ENCODE measurements at places on chromosomes 3 and 15.

GRCh38 chr15:87118435-87118834 lies 1038.8 kb downstream of the AGBL1 start:
- no peak for DNase-seq

DNA sequence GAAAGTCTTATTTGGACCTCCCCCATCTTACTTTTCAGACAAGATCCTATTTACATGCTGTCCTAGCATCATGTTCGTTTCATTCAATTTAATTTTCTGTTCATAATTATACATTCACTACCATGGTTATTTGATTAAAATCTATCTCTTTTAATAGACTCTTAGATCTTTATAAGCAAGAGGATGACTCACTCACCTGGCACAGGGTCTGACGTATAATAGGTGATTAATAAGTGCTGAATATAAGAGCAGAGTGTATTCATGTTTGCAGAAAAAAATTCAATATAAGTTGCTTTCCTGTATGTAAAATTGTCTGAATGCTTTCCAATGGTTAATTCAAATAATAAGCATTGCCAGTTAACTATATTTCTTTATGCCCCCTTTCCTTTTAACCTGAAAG lies 165.5 kb upstream of the CBLB start:
- no peak for DNase-seq

GRCh38 chr15:25179673-25180511 lies 225.1 kb downstream of the SNRPN start:
- DNase-seq = no peak

DNA sequence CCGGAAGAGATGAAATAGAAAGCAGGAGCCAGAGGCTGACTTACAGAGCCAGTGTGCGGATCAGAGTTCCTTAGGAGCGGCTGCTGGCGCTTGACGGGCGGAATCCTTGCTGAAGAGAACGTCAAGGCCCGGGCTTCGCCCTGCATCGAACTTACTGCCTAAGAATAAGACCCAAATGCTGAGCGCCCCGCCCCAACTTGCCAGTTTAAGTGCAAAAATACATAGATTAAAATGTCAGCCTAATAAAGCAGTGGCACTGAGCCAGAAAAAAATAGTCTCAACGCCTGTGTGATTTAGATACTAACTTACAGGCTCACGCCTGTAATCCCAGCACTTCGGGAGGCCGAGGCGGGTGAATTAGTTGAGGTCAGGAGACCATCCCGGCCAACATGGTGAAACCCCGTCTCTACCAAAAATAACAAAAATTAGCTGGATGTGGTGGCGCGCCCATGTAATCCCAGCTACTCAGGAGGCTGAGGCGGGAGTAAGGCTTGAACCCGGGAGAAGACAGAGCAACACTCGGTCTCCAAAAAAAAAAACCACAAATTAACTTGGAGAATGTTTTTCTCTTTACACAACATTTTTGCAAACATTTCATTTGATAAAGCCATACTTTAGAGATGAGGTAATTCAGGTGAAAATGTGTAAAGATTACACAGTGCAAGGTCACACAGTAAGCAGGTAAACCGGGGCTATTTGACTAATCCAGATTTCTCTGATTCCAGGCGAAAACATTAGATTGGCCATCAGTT lies 1.2 kb upstream of the UBP1 start:
- DNase-seq = no peak

DNA sequence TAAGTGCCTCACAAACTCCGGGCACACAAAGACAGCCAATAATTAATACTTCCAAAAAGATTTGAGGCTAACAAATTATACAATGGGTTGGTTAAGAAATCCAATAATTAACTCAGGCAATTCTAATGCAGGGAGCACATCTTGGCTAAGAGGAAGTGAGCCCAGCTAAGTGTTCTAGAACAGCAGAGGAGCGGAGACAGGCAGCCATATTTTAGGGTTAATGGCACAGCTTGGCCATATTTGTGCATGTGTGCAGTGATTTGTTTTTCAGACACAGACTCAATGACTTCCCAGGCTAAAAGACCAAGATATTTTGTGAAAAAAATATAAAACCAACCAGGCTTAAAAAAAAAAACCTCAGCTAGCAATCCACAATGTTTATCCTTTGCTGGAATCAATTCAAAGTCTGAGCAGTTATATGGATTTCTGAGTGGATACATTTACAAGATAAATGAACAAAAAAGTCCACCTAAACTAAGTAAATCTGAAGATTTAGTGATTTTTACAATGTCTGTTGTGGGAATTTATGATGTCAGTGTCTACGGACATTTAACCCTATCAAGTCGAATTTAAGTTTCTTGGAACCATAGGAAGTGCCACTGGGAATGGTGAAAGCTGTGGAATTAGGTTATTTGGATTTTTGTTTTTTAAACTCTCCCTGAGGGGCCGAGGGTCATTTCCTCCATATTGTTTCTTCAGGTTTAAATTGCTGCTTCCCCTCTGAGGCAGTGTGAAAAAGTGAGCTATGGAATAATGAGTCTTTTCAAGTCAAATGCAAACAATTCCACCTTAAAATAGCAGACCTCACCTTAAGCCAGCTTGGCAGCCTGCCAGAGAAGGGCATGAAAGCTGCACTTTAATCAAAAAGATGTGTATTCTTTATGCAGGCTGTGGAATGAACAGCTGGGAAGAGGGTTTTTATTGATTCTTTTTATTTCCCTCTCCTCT lies 413.7 kb upstream of the TBL1XR1 start:
- DNase-seq = no peak

- peak; percentile 71 for DNase-seq
Observed at GRCh38 chr3:56467108-56467507, 1.2 kb downstream of the ERC2 start.

DNA sequence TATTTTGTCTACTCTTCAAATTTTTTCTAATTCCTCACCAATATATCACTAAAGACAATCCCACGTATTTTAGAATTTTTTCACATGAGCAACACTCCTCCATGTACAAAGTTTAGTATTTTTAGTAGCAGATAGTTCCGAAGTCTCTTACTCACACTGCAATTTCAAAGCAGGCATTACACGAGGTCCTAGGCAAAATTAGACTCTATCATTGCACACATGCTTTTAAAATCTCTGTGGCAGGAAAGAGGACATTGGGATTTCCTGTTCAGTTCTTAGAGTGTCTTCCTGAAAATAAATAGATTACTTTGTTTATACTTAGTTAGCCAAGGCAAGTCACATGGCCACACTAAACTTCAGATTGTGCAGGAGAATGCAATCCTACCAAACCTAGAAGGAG lies 847.7 kb downstream of the ROBO2 start:
- DNase-seq = peak; percentile 81

- no peak for DNase-seq
Observed at GRCh38 chr3:104519468-104520227, 847.1 kb upstream of the ALCAM start.

GRCh38 chr15:95448531-95449229 lies 881.8 kb upstream of the NR2F2 start:
- no peak for DNase-seq

DNA sequence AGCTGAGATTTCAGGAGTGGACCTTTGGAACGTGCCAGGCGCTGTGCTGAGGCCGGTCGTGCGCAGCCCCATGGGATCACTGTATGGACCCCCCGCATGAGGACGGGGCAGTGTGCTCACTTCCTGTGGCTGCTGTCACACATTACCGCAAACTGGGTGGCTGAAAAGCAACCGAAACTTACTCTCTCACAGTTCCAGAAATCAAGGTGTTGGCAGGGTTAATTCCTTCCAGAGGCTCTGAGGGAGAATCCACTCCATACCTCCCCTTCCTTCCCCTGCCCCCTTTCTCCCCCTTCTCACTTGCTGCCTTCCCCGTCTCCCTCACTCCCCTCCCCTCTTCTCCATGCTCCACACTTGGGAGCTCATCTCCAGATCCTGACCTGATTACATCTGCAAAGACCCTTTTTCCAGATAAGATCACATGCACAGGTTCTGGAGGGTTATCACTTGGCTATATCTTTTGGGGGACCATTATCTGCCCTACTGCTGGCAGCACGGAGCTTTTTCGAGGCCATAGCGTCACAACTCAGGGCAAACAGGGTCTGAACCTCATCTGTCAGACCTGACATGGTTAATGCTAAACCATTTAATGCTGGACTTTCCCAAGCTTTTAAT lies 41.2 kb downstream of the KLF13 start:
- DNase-seq = no peak

DNA sequence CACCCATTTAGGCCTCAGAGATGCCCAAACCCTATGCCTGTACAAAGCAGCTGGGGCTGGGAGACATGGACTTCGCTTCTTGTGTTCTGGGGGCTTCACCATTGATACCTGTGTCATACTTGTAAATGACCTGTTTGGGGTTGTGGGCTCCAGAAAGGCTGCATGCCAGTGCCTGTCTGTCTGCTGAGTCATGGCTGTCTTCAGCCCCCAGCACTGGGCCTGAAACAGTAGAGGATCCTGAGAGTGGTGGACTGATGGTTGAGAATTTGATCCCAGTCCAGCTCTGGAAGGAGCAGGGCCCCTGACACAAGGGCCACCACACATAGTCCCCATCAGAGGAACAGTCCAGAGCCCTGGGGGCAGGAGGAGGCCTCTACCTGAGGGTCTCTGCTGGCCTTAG lies 24.6 kb upstream of the APEH start:
- DNase-seq = peak; percentile 4

- DNase-seq = no peak
Observed at GRCh38 chr3:52279596-52279995, 1.1 kb upstream of the WDR82 start.

DNA sequence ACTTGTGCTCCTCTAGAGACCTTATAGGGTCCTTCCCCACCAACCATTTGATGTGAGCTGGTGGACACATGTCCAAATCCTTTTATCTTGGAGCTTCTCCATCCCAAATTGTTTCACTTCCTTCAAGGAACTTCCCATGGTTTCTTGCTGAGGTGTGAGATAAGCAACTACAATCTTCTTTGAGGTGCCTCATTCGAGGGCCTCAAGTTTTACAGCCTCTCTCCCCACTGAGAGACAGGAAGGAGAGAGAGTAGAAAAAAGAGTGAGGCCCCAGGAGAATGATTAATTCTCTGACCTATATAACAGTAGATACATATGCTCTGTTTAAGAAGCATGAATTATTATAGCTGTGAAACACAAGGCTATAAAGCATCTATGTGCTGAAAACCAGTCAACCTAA lies 70.5 kb downstream of the SUMF1 start:
- DNase-seq = no peak

GRCh38 chr3:119401503-119402440 lies 61.6 kb downstream of the TMEM39A start:
- no peak for DNase-seq

- no peak for DNase-seq
Observed at GRCh38 chr3:146783446-146783845, 178.3 kb upstream of the PLSCR5 start.

GRCh38 chr3:47227678-47228077 lies 54.9 kb downstream of the KIF9 start:
- peak; percentile 9 for DNase-seq

DNA sequence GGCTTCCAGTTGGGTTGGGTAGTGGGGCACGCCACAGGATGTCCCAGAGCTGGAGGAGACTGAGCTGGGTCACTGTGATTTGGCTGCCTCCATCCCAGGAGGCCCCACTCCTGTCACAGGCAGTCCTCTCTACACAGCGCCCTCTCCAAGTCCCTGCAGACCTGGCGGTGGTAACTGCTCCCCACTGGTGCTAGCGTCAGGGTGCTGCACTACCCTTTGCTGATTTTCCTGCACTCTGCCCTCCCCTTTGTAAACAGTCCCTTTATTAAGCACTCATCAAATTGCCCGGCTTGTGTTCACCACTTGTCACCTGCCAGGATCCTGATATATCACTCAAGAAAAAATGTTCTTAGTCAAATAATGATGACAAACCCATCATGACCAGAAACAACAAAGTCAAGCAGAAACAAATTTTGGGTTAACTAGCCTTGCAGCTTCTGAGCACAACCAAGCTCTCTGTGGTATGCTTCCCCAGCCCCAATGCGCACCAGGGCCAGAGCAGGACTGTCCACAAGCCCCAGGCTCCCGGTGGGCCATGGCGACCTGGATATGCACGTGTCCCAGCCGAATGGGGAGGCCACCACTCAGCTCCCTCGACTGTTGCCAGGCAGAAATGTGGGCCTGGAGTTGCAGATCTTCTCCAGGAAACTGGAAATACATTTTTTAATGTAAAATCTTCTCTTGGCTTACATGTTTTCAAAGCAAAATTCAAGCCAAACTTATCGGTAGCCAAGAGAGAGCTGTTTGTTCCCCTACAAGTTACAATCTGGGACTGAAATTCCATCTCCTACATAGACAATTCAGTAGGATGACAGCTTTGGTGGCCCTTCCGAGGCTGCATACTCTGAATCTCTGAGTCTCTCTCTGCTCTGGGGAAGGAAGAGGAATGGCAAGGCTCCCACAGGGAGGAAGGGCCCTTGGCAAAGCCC lies 24.5 kb downstream of the MEGF11 start:
- no peak for DNase-seq

DNA sequence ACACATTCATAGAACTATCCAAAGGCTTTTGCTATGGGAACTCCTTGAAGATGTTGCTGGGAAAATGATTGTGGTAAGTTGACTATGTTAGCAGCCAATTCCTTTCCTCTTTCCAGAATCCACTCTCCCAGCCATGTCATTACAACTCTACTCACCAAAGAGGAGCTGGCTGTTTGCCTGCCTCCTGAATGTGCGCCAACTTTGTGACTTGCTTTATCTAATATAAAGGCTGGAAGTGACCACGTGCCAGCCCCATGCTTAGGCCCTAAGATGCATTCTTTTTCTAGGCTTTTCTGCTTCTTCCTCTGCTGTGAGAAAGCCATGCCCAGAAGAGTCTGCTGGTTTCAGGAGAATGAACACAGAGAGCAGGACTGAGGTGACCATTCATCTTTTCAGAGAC lies 182.2 kb downstream of the GABRB3 start:
- no peak for DNase-seq

DNA sequence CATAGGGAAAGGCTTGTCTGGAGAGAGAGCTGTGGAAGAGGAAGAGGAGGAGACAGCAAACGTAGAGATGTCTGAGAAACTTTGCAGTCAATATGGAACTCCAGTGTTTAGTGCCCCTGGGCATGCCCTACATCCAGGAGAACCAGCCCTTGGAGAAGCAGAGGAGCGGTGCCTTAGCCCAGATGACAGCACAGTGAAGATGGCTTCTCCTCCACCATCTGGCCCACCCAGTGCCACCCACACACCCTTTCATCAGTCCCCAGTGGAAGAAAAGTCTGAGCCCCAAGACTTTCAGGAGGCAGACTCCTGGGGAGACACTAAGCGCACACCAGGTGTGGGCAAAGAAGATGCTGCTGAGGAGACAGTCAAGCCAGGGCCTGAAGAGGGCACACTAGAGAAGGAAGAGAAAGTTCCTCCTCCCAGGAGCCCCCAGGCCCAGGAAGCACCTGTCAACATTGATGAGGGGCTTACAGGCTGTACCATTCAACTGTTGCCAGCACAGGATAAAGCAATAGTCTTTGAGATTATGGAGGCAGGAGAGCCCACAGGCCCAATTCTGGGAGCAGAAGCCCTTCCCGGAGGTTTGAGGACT lies 6.9 kb downstream of the MAP1A start:
- DNase-seq = no peak

GRCh38 chr3:193883551-193883950 lies 252.4 kb upstream of the HES1 start:
- peak; percentile 37 for DNase-seq

- no peak for DNase-seq
Observed at GRCh38 chr3:46893146-46893748, 15.7 kb downstream of the PTH1R start.

Data from mesenchymal stem cell (in vitro differentiated cells and primary cell).